ENCODE measurements at places on chromosomes 16 and 17. TPM values are rescaled to one million over a fixed set of nuclear protein-coding genes. Genes with fewer than 3 reads are reported as not detected.

Gene QPRT
- 1.3 TPM for polyA plus RNA-seq

Gene CLDN9
- polyA plus RNA-seq, result not detected

Gene USP7
- polyA plus RNA-seq, result 35.5 TPM

Gene OR1E2
- not detected for polyA plus RNA-seq

Gene MYH13
- polyA plus RNA-seq, result not detected

Gene CTRL
- 1.9 TPM for polyA plus RNA-seq

Gene RAB11FIP4
- 5.3 TPM for polyA plus RNA-seq

Gene MT1F
- polyA plus RNA-seq, result 4.8 TPM

Gene CDH8
- polyA plus RNA-seq, result 20.0 TPM

Gene GUCY2D
- polyA plus RNA-seq, result not detected

Gene SMARCD2
- 0.27 TPM for polyA plus RNA-seq

Gene TBC1D3C
- polyA plus RNA-seq, result not detected
